ENCODE measurements at places on chromosomes 5 and 9.

DNA sequence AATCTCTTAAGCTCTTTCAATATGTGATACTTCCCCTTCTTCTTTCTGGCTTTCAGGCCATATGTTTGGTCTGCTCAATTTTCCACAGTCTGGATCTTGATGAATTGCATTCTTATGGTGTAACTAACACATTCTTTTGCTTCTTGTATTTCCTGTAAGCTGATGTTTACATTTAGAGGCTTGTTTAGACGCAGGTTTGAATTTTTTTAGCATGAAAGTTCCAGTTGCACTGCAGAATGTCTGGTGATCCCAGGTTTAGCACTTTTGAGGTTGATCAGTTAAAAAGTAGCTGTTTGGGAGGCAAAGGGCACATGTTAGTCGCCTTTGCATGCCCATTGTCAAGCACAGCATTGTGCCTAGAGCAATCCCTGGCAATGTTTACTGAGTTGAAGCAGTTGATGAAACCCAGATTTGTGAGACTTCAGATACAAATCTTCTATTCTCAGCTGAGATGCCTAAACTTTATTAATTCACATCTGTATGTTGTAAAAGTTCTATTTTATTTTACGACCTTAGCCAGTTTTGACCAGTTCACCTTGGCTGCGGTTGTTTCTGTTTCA is 59.6 kb upstream of the SPATA31C2 start:
- DNase-seq: peak; percentile 87

DNA sequence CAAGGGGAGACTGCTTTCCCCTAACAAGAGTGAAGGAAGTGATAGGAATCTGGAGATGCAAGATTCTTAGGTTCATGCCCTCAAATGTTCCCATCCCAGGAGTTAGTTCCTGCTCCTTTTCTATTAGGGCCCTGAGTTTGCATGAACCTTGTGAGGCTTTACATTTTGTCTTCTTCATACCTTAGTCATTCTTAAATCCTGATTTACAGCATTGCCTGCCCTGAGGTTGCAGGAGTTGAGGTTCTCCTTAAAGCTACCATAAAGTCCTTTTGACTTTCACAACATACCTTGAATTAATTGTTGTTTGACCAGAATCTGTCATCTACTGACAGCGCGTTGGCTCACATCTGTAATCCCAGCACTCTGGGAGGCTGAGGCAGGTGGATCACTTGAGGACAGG is 151.5 kb upstream of the ABCA1 start:
- DNase-seq: no peak

DNA sequence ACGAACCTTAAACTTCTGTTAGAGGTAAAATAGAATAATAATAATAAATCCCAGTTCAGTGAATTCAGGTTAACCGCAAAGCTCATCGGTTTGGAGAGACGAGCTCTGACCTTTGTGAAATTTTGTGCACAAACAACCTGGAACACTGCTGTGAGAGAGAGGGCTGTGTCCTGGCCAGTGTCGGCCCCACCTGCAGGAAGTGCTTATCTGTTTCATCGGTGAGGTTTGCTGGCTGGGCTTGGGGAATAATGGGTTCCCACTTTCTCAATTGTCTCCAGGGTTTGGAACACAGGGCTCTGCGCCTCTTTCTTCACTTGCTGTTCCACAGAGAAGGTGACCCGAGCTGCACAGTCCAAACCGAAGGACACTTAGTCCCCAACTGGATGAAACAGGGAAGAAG is 19.3 kb upstream of the CLPTM1L start:
- DNase-seq: no peak

DNA sequence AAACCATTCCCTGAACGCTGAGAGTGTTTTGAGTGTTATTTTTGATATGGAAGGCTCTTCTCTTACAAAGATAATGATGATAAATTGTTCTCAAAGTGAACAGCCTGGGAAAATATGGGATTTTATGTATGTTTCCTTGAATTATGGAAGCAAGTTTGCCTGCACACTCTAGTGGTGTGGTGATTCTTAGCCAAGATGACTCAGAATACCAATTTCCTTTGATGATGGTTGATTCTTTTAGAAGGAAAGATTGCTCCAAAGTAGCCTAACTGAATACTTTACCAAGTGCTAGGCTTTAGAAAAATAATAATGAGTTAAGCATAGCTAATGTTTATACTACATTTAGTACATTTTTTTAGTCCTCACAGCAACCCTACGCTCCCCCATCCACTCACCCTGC is 243.4 kb downstream of the EBF1 start:
- DNase-seq: no peak

DNA sequence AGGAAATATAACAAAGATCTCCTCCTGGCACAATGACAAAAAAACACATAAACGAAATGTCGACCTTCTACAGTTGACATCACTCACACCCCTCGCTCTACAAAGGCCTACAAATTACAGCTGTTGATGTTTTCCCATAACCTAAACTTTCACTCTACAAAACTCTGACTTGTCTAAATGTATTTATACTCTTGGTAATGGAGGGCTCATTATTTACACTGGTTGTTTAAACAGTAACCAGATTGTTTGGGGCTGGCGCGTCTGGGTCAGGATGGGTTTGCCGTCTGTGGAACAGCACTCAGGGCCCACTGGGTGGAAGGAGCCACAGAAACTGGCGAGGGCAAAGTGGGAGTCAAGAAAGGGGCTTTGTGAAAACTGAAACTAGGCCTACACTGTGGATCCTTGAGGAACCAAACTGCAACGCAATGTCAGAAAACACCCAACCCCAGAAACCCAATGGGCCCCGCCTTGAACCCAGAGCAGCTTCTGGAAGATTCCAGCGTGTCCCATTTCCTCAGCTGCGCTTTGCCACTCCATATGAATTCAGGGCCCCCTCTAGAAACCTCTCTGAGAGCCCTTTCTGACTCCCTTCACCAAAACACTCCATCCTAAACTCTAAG is 136.7 kb downstream of the ROR2 start:
- peak; percentile 22 for DNase-seq

DNA sequence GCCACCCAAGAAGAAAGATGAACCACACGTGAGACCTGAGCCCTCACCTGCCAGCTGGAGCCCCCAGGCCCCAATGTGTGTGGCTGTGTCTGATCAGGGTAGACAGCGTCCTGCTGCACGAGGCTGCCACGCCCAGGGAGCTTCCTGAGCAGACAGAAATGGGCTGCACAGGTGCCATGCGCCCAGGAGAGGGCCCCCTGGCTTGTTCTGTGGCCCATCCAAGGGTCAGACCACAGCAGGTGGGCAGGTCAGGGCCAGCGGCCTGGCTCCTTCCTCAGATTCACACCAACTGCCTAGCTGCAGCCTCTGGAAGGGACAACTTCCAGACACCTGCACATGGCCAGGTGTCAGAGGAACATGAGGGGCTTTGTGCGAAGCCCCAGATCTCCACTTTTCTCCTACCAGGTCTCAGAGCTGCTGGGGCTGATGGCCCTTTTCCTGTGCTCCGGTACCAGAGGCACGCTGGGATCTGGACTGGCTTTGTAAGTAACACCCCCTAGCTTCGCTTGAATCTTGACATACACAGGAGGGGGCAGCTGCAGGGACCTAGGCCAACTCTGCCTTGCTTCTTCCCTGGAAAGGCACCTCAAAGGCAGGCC is 10.8 kb downstream of the SARDH start:
- DNase-seq: no peak

Data from IMR-90 (cell line).